ENCODE measurements at places on chromosomes 2 and 18.
A peak's percentile ranks its signal among the peaks of the same experiment; 100 is the strongest.

DNA sequence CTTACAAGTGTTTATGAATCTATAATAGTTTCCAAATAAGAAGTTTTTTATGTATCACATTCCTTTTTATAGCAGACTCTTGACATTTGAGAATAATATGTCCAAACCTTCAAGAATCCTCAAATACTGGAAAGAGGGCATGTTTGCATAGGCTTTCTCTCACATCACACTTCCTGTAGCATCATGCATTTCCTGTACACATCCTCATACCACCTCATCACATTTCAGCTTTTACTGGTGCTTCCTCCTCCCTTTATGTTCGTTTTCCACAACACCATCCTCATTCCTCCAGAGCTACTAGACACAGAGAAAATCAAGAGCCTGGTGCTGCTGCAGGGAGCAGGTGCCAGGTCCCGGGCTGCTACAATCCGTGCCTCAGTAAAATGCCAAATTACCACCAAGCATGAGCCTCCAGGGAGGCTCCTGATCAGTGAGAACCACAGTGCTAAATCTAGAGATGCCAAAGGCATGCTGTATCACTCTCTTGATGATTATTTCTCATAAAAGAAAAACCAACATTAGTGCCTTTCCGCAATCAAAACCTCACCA is 137.7 kb upstream of the CYP1B1 start:
- no peak for DNase-seq

DNA sequence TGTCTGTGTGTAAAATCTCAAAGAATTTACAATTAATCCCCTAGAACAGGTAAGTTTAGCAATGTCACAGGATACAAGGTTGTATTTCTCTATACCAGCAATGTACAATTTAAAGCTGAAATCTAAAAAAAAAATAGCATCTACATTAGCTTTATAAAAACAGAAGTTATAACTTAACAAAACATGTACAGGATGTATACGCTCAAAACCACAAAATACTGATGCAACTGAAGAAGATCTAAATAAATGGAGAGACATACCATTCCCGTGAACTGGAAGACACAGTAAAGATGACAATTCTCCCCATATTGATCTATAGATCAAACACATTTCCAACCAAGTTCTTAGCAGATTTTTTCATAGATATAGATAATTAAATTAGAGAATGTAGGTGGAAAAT is 17.5 kb upstream of the RANBP2 start:
- no peak for DNase-seq

- peak; percentile 25 for DNase-seq
Observed at GRCh38 chr2:199861132-199861774, 10.3 kb upstream of the FTCDNL1 start.

DNA sequence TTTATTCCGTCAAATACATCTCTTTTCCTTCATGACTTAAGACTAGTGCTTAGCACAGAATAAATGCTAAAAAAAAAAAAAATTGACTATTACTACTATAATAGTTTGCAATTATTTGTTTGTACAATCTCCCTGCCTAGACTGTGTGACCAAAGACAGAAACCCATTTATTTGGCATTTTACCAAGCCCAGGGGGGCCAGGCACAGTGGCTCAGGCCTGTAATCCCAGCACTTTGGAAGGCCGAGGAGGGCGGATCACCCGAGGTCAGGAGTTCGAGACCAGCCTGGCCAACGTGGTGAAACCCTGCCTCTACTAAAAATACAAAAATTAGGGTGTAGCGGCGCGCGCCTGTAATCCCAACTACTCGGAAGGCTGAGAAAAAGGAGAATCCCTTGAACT is 1.4 kb downstream of the ASB3 start:
- no peak for DNase-seq

DNA sequence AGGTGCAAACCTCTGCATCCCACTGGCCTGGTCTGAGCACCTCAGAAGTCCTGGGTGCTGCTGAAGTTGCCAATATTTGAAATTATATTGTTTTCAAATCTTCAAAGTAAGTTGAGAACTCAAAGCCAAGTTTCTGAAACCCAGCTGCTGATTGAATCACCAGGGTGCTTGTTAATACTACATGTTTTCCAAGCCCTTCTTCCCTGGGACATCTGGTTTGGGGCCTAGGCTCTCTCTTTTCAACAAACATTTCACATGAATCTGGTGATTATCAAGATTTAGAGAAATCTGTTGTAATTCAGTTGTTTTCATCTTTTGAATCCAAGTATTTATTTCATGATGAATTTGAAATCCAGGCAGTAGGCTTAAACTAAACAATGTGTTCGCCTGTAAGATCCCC is 24.4 kb downstream of the MLPH start:
- DNase-seq = peak; percentile 31

DNA sequence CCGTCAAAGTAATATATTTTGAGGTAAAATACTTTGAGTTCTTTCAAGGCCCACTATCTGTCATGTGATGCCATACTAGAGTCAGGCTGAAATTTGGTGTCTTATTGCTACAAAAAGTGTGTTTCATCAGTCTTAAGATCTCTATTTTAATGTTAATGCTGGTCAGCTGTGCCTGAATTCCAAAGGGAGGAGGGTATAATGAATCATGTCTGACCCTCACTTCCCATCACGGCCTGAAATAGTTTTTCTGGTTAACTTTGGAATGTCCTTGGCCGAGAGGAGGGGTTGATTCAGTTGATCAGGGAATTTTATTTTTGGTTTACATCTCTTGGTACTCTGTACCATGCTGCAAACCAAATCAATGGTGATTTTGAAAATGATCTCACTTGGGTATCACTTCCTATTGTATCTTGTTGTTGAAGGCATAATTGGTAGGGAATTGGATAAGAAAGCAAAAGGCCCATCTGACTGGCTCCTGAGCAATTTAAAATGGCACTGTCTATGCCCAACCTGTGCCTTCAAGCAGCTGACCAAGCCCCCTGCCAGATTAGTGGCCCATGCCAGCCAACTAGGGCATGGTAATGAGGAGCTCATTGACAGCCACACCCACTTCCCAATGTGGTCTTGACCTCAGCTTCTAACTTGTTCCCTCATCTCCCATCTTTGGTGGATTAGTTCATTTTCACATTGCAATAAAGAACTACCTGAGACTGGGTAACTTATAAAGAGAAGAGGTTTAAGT is 6.1 kb upstream of the SLC35F5 start:
- DNase-seq = peak; percentile 64

DNA sequence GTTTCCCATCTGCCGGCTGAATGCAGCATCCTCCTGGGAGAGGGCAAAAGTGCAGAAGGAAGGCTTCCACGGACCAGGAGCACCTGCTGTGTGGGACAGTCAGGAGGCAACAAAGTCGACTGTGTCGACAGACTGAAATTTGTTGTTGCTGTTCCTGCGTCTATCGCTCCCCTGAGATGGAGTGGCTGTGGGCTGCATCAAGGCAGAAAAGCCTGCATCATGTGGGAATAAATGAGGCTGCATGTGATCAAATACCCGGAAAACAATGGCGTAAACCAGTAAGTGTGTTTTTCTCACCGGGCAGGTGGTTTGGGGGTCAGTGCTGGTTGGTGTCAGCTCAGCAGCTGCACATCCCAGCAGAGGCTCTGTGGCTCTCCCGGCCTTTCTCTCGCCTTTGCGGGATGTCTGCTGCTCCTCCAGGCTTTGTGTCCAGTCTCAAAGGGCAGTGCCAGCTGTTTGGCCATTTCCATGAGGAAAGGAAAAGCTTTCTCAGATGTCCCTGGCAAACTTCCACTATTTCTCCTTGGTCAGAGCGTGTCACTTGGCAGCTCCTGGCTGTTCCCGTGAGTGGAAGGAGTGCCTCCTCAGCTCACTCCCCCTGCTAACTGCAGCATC is 262.4 kb downstream of the NDUFA10 start:
- no peak for DNase-seq

- peak; percentile 31 for DNase-seq
Observed at GRCh38 chr18:5508821-5509220, 35.0 kb downstream of the EPB41L3 start.

- peak; percentile 52 for DNase-seq
Observed at GRCh38 chr2:68362069-68362468, 3.0 kb upstream of the PLEK start.

- no peak for DNase-seq
Observed at GRCh38 chr2:177195194-177195593, 17.4 kb upstream of the HNRNPA3 start.

DNA sequence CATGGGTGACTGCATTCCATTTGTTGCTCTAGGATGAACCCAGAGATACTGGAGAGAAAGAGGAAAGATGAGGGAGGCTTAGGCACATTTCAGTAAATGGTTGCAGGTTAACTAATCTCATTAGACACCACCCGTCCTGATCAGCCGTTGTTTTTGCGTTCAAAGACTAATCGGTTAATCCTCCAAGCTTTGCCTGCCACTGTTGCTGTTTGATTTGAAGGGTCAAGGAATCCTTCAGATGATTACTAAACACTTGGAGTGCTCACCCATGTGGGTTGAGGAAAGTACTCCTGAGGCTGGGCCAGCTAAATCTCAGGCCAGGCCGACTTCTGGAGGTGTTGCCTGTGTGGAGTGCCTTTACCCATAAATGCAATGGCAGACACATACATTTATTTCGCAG is 8.6 kb downstream of the SH3RF3 start:
- DNase-seq = no peak

DNA sequence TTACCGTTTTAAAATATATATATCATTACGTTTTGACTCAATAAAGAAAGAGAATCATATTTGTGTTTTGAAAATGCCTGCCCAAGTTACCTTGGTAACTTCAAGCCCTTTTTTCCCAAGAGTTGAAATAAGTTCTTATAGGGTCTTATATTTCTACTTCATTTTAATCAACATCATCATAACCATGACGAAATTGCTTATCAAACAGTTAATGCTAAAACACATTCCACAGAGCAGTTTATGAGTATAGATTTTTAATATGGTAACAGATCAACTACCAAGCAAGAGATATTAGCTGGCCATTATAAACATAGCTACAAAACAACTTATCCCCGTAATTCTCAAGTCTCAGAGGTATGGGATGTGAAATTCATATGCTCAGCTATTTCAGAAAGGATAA is 197.9 kb upstream of the LRRTM4 start:
- no peak for DNase-seq
